ENCODE measurements at places on chromosomes 4 and X.

DNA sequence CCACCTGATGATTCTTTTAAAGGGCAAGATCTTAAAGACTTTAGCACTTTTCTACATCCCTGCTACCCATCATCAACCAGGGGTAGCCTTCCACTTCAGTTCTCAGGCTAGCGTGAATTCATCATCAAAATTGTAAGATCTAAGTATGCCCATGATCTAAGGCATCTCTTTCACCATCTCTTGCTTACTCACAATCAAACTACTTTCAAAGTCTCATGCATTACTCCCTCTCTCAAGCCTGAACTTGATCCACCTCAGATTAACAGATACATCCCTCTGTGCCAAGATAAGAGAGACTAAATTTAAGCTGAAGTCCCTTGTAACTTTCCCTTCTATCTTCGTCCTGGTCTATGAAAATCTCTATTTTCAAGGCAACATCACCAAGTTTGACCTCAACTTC lies 62.8 kb downstream of the DHX15 start:
- no peak for DNase-seq

DNA sequence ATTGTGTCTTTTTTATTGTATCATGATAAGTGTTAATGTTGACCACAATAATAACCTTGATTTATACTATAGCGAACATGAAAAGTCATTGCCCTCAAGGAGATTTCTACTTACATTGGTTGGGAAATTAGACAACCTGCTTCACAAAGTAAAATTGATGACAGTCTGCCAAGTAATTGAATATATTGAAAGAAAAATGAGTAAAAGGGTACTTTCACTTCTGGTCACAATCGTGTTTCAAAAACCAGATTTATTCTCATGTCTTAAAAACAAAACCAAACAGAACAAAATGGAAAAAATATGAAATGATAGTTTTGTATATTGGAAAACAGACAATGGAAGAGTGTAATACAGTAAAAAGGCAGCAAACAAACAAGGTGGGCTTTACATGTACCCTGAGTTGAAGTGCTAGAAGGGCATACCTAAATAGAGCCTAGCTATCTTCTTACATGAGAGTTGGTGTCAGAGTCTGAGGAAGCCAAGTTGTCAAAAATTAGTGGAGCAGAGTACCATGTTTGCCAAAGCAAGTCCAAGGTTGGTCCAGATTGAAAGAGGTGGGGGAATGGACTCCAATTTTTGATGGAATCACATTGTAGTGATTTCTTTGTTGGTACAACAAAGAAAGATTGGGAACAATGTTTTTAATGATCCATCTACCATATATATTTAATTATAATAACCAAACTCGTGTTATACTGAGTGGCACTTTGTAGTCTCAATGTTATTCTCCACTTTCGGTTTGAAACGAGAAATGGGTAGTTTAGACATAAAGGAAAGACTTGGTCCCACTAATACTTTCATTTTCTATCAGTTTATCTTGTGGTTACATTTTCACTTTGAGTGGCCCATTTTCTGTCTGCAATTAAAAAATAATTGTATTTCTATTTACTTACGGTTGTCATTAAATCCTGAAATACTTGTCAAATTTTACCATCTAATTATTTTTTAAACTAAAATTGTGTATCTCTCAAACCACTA lies 775.6 kb downstream of the STIM2 start:
- DNase-seq, result no peak

GRCh38 chr4:39068907-39069306 lies 6.9 kb downstream of the KLHL5 start:
- DNase-seq, result no peak

GRCh38 chr4:182339221-182339641 lies 96.0 kb downstream of the TENM3 start:
- no peak for DNase-seq

DNA sequence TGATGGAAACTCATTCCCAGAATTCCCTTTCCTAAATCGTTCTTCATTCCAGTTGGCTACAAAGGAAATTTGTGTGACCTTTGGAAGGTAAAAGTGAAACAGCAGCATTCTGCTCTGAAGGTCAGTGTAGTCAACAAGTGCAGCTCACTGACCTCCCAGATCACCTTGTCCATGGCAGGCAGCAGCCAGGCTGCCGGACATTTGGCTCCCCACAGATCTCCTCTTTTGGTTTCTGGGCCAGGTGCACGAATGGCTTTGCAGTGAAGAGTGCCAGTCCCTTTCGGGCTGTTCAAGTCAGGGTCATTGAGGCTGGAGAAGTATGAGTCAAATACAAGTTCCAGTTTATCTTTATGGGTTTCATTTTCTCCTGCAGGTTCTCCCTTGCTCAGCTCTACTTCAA lies 14.3 kb downstream of the GPRIN3 start:
- DNase-seq, result no peak

GRCh38 chrX:17242470-17242869 lies 132.5 kb upstream of the NHS start:
- peak; percentile 69 for DNase-seq

- DNase-seq, result no peak
Measured at GRCh38 chrX:132365490-132365889, 123.3 kb downstream of the MBNL3 start.

DNA sequence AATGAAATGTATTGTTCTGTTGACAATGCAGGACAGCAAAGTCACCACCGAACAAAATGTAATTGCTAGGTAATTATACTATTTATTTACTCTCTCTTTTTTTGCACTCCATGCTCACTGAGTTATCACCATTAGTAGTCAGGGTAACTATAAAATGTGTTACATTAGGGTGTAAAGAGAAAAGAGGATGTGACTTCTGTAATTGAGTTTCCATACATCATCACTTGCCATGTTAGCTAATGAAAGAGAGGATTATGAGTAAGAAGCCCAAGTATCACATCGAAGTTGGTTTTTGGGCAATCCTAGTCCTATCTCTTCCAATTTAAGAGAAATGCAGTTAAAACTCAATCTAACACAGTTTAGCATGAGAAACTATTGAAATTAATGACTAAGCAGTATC lies 7.6 kb downstream of the ZXDA start:
- DNase-seq, result no peak

DNA sequence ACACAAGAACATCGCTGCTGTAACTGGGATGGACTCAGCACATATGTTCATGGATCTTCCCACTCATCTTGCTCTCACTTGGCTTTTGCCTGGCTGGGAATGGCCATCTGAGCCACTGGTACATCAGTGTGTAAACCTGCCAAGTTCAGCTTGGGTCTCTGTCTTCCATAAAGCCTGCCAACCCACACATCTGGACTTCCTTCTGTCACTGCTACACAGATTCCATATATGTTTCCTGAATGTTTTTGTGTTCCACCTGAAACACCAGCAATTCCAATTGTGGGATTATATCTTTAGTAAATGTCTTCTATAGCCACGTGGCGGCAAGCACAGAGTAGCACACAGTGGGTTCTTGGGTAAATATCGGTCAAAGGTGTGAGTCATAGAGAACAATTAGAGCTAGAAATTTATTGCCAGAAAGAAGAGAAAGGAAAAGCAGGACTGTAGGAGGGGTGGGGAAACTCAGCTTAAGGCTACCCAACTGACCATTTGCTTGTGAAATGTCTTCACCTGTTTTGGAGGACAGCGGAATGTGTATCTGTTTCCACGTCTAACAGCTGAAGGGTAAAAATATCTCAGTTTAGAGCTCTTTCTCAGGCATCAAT lies 125.9 kb downstream of the MFAP3L start:
- DNase-seq, result no peak

- DNase-seq, result no peak
Measured at GRCh38 chr4:85806334-85806733, 331.4 kb downstream of the ARHGAP24 start.

DNA sequence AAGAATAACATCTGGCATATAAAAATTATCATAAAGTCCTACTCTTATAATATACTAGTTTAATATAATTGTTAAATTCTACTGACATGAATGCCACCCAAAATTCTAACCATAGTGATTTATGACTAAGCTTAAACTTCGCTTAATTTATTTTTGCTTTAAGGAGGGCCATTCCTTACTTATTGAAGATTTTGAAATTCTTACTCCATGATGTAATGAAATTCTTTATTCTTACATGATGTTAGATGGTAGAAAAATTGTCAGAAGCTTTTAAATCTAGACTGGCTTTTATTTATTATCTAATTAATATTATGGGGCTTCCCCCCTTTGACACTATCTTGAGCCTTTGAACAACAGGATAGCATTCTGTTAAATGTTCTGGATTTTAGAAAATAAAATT lies 19.5 kb upstream of the SUPT20HL2 start:
- no peak for DNase-seq

- no peak for DNase-seq
Measured at GRCh38 chr4:25015012-25015411, 15.7 kb downstream of the LGI2 start.

DNA sequence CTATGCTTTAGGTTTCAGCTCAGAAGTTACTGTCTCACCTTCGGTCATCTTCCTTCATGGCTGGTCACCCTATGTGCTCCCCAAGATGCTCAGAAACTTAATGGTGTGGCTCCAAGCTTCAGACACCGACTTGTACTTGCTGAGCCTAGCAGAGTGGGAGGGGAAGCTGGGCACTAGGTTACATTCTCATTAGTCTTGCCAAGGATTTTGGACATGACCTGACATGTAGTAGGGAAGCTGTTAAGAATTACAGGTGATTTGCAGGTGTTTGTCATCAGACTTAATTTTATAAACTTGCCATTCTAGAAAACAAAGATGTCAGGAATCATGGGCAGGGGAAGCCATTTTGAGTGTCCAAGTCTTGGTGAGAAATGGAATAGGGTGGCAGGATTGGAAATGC lies 72.4 kb downstream of the CCNG2 start:
- DNase-seq, result no peak

DNA sequence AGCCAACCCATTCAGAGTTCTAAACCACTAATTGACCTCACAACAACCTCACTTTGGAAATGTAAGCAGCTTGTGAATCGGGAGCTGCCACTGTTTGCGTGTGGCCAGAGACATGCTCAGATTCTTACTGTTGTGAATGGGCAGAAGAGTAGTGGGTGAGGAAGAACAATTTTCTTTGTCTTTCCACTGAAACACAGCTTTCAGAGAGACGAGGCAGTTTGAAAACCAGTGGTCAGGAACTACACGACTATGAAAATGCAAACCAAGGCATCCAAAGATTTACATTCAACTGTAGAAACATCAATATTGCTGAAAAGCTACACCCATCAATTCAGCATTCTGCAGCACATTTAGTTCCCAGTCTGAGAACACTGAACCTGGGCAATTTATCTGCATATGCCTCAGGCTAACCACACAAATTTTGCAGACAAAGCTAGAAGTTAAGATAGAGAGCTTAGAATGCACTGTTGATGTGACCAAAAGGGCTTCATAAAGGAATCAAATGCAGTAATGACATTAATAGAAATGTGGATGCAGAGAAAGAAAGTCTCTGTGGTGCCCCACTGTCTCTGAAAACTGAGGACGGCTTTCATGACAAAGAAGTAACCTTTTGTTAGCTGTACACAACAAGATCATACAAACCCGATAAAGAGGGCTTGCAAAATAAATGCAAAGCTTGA lies 134.3 kb downstream of the APBB2 start:
- DNase-seq, result no peak

All from NCI-H510A treated with DMSO at 0.1 percent for 48 hours (cell line).